Stimulated activated CD4-positive, alpha-beta T cell treated with anti-CD3 and anti-CD28 coated beads, TNF-alpha, amount 100 ng/mL, for 1 hour (primary cell): ENCODE measurements at places on chromosomes 7 and 10.

GRCh38 chr10:22053048-22053447, 49.5 kb upstream of the DNAJC1 start:
- no peak for DNase-seq

DNA sequence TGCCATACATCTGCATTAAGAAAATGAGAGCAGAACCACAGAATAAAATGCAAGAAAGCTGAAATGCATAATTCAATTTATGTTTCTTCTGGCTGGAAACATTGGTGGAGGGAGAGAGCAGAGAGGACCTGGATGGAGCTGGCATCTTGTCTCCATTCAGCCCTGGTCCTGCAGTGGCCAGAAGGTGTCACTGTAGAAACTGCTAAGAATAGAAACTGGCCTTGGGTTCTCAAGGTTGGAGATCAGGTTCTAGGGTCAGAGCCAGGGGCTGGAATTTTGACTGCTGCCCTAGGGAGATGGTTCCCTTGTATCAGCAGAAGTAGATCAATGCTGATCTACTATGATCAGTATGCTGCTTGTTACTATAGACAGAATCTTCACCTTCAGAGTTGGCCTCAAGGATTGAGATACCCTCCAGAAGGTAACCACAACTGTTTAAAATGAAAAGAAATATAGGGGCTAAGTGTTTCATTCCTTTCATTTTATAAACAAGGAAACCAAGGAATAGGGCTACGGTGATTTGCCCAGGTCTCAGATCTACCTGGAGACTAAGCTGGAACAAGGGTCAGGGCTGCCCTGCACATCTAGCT, 13.1 kb downstream of the TAS2R41 start:
- DNase-seq = no peak

GRCh38 chr10:101008823-101009423, 9.3 kb downstream of the LZTS2 start:
- DNase-seq = no peak

- DNase-seq = no peak
These were observed 7.1 kb downstream of the FKBP14 start for GRCh38 chr7:30019387-30019786.

DNA sequence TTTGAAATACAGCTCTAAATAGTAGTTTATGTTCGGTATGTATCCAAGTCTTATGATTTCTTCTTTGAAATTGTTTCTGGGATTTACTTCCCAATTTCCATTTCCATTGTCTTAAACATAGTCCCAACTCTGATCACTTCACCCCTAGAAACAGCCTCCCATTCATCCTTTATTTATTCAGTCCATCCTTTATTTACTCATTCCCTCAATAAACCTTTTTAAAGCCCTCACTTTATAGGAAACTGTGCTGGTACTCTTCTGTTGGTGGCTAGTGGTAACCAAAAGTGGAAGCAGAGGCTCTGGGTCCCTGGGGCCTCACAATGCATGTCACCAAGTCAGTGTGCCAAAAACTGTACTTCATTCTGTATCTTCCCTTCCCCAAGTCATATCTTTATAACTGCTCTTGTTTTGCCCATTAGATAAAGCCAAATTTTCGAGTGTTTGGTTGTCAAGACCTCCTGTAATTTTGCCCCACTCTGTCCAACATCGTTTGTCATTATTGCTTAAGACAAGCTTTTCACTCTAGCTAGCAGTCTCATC, 3.9 kb upstream of the EPC1 start:
- no peak for DNase-seq

- no peak for DNase-seq
These were observed 35.8 kb downstream of the NT5C2 start for GRCh38 chr10:103157246-103157645.

- DNase-seq = no peak
These were observed 26.4 kb upstream of the GNA12 start for GRCh38 chr7:2870471-2870931.

DNA sequence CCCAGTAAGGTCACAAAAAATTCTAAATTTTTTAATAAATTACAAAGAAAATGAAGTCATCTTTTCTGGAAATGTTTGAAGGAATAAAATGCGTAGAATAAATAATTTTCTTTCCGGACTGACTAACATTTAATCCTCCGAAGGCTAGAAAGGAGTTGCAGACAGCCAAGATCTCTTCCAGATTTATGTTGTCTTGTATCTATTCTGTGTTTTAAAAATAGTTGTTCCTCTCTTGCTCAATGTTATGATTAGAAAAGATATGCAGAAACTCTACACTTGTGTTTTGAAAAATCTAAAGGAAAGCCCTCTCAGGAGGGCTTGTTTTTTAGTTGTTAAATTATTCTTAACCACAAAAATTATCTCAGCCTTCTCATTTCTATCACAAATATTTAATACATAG, 70.7 kb downstream of the MACC1 start:
- DNase-seq = no peak

DNA sequence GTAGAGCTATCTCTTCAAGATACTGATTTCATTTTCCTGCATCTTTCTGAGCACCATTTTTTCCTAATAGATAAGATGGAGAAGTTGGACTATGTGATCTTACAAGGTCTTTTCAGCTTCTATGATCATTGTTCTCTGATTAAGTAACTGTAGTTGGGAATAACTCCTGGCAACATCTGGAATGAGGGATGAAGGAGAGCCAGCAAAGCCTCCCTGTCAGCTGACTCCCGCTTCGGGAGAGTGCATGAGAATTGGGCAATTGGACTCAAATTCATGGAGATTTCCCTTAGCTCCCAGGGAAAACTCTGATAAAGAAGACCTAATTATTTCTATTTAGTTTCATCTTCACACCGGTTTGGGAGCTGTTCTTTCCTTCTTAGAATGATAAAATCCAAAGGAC, 146.1 kb downstream of the CCDC71L start:
- DNase-seq = no peak

GRCh38 chr10:17980846-17981565, 29.3 kb downstream of the SLC39A12 start:
- no peak for DNase-seq

DNA sequence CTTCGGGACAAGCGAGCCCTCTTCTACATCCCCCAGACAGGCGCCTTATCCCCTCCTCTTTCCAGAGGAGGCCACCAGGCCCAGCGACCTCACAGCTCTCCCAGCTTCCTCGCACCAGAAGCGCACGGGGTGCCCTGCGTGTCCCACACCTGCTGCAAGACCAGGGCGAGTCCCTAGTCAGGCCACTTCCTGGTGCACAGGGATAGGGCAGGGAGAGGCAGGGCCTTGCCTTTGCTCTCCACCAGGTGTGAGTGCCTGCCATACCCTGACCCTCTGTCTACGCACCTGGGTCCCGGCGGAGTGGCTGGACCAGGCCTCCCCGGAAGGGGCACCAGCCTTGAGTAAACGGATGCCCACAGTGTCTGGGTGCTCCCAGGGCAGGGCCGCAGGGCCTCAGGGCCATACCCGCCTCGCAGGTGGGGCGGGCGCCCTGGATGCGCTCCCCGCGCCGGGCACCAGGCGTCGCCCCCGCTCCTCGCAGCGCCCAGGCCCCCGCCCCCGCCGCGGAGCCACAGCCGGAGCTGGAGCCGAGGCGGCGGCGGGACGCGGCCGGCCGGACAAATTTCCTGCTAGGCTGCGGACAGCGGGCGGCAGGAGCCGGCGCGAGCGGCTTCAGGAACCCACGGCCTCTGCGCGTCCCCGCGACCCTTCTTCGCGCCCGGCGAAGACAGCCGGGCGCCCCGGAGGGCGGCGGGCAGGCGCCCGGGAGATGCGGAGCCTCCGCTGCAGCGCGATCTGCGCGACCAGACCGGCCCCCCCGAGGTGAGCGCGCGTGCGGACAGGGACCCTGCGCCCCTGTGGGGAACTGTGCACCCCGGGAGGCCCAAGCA, at the start of gene PTPRE:
TSS of gene PTPRE (plus strand) at position 556 of the 830 bp plus-strand sequence. CDS start 133,779 bp downstream, outside the sequence.
- DNase-seq = no peak

DNA sequence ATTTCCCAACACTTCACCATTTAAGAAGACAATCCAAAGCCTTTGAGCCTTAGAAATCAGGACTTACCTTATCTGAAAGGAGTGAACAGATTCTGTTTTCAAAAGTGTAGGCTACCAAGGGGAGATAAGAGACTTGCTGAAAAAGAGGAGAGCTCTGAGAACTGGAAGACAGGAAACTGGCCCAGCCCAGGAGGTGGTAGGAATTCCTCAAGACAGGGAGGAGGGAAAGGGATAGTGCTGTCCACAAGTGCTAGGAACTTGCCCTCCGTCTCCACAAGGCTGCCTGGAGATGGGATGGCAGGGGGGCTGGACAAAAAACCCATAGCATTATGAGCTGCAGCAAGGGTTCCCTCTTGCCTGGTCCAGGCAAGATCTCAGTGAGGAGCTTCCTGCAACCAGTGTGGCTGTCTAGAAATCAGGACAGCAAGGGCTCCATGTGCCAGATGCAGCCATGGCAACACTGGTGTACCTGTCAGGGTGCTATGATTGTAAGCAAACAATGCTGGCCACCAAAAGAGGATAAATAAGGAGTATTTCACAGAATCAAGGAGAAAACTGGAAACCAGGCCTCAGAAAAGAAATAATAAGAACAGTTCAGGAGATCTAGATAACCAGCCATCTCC, 22.7 kb upstream of the FRMD4A start:
- no peak for DNase-seq

DNA sequence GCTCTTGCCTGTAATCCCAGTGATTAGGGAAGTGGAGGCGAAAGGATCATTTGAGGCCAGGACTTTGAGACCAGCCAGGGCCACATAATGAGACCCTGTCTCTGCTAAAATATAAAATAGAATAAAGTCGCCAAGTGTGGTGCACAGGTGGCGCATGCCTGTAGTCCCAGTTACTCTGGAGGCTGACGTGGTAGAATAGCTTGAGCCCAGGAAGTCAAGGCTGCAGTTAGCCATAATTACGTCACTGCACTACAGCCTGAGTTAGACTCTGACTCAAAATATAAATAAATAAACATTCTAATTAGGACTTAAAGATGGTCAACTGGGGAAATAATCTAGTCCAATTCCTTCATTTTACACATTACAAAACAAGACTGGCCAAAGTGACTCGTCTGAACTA, 768 bp downstream of the CHCHD2 start:
- DNase-seq = no peak

- no peak for DNase-seq
These were observed 1180.3 kb downstream of the TYW1 start for GRCh38 chr7:68176974-68177373.

DNA sequence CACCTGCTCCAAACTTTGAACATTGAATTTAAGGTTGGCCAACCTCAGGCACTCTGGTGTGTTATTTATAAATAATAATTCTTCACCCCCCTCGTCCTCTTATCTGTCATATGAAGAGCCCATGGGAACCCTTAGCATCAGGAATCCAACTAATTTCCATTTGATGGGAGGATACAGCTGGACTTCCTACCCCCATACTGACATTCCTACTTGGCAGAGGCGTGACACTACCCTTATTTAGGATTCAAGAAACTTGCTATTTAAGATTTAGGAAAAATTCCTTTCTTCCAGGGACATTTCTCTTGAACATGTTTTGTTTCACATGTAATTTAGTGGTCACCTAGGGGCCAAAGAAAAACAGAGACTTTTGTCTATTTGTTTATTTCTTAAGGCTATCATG, 171.9 kb upstream of the NRP1 start:
- no peak for DNase-seq

DNA sequence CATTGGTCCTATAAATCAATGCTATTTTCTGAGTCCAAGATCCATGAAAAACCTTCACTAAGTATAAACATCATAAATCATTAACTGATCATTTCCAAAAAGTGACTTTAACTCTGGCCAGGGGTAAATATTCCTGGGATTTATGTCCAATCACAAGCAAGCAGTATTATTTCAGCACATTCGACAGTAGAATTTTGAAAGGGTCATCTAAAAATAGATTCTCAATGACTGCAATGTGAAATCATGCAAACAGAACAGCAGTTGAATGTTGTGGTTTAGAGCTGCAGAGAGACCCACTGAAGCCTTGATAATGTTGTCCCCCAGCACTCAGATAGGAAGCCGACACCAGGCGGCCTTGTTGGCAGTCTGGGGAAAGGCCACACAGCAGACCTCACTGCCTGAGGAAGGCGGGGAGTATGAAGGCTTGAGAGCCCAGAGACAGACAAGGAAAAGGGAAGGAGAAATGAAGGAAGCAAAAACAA, 38.1 kb downstream of the FAM107B start:
- DNase-seq = no peak

DNA sequence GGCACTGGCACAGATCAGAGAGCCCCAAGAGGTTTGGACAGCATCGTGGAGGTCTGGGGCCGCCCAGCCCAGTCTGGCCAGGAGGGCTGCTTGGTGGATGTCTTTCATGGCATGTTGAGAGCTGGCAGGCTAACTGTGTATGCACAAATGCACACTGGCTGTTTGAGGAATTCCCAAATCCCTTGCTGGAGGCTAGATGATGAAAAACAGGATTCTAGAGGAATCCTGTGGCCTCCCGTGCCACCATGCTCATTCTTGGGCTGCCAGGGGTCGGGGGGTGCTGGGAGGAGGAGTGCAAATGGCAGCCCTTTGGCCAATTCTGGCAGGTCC, 26.5 kb downstream of the LEP start:
- no peak for DNase-seq

GRCh38 chr10:108755646-108756045, 1167.7 kb downstream of the XPNPEP1 start:
- DNase-seq = no peak

GRCh38 chr7:46168671-46169383, 247.8 kb upstream of the IGFBP3 start:
- no peak for DNase-seq

DNA sequence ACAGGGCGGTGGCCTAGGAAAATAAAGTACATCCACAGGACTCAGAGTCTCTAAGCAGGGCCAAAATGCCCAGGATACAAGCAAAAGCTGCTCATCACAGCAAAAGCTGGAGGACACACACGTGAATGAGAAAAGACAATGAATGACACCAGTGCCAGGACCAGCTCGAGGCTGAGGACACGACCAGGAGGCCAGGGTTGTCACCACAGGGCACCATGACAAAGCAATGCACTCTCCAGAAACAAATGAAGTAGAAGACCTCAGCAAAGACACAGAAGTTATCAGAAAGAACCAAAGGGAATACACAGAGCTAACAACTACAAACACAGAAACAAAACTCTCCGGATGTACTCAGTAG, 92.1 kb downstream of the FOXL3 start:
- DNase-seq = no peak

DNA sequence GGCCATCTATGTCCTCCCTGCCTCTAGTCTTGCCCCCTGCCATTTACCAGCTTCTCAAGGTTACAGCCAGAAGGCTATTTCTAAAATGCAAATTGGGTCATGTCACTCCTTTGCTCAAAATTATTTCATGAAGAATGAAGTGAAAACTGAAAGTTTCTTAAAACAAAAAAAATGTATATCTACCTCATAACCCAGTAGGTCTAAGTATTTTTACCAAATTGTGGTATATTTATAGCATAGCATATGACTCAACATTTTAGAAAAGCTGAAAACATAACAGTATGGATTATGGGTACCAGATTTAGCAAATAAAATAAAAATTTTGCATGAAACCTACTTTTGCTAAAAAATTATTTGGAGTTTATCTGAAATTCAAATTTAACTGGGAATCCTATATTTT, 78.4 kb downstream of the SLC16A9 start:
- no peak for DNase-seq

DNA sequence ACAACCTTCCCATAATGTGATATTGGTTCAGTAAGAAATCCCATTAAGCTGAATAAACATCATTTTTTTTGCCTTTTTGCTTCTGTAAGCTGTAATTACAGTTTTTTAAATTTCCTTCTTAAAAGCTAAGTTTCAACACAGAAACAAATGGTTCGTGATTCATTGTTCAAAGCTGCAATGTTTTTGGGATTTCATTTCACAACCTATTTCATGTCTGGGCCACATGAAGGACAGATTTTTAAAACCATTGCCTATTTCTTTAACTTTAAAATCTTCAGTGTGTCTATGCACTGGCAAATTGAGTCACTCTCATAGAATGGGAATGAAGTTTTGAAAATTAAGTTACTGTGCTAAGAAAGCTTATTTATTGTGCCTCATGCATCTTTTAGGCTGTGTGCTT, 66.9 kb downstream of the TFPI2 start:
- no peak for DNase-seq
